ENCODE measurements at places on chromosomes 13 and 19.

DNA sequence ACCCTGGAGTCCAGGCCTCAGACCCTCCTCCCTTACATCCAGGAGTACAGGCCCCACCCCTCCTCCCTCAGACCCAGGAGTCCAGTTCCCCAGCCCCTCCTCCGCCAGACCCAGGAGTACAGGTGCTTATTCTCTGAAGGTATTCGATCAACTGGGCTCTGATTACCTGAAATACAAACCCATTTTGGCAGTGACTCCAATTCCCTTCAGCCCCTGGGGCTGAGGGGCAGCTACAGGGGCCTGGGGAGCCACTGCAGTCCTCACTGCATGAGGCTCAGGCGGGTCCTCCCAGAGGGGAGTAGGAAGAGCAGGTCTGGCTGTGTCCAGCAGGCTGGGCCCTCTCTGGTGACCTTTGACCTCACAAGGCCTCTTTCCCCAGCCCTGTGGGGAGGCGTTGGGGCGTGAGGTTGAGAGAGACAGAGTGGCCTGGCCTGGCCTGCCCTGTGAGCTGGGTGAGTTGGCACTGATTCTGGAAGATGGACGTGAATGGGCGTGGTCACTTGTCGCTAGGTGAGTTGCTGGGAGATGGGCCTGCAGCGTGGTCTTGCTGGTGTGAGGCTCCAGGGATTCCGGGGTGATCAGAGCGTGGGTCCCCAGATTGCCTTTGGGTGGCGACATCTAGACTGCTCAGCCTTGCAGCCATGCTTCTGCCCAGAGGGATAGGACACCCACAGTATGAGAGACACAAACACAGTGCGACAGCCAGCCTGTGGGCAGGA lies 3.1 kb downstream of the BCAT2 start:
- DNase-seq = no peak

- peak; percentile 67 for DNase-seq
Observed at GRCh38 chr19:30719189-30719998, 347.2 kb downstream of the ZNF536 start.

DNA sequence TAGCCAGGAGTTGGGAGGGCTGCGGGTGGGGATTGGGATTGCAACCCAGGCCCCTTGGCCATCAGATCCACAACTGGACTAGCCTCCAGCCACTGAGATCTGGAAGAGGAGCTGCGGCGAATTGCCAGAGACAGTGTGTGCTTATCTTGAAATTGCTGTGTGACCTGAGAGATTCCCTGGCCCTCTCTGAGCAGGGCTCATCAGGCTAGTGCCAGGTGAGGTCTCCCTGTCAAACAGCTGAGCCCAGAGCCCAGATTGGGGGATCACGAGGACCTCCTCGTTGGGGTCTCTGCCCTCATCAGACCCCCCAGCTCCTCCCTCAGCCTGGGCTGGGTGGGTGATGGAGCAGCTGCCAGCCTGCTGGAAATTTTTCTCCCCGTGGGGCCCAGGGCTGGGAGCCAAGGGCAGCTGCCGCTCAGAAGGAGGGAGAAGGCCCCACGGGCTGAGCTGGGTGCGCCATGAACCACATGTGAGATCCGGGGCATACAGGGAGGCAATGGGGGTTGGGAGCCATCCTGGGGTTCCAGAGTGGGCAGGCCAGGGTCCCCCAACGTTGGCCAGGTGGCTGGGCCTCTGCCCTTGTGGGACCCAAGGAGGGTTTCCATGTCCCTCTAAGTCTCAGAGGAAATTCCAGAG lies 7.2 kb downstream of the FUT5 start:
- DNase-seq = no peak

- peak; percentile 25 for DNase-seq
Observed at GRCh38 chr19:3024509-3024869, 4.6 kb downstream of the TLE2 start.

- DNase-seq = no peak
Observed at GRCh38 chr19:50312967-50313811, 16.0 kb downstream of the KCNC3 start.

- no peak for DNase-seq
Observed at GRCh38 chr19:48253999-48254398, 1.7 kb downstream of the CARD8 start.
